ENCODE measurements at places on chromosomes 2 and 18.
A peak's percentile ranks its signal among the peaks of the same experiment; 100 is the strongest.

DNA sequence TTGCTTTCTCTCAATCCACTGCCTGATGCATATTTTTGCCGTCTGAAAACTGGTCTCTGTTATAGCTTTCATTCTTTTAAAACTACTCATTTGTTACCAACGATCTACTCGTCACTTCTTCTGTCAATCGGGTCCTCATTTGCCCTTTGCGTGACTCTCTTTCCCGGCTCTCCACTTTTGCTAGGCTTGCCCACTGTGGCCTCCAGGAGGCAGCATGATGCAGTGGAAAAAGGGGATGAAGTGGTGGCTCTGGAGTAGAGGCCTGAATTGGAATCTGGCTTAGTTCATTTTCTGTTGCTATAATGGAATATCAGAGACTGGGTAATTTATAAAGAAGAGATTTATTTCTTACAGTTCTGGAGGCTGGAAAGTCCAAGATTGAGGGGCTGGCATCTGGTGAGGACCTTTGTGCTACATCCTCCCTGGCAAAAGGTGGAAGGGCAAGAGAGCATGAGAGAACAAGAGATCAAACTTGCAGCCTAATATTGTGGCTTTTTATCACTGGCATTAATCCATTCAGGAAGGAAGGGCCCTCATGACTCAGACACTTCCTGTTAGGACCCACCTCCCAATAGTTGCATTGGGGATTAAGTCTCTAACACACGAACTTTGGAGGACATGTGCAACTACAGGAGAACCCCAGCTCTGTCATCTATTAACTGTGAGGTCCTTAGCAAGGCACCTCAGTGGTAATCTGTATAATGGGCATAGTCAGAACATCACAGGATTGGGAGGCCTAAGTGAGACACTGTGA is 15.4 kb downstream of the GDF7 start:
- DNase-seq = peak; percentile 10

- DNase-seq = no peak
Measured at GRCh38 chr18:12372406-12372805, 4.6 kb downstream of the AFG3L2 start.

- no peak for DNase-seq
Measured at GRCh38 chr2:235319095-235319494, 174.7 kb upstream of the AGAP1 start.

DNA sequence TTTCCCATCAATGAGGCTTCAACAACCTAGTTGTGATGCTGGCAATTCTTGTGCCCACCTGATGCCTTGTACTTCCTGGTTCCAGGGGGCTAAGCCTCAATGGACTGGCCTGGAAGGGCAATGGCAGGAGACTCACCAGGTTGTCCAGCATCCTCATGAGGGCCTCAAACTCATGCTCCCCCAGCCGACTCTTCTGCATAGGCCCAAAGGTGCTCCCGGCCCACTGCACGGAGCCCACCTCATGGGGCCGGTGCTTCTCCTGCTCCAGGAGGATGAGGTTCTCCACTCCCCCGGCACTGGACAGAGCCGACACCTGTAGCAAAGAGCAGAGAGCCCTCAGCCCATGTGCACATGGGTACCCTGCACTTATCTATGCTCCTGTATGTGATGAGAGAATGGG is 84.5 kb downstream of the ADD2 start:
- no peak for DNase-seq

GRCh38 chr2:165114346-165114939 is 89.4 kb downstream of the SCN3A start:
- DNase-seq = no peak

All from Kasumi-1 (cell line).